ENCODE measurements at places on chromosomes 1 and 21.
A peak's percentile ranks its signal among the peaks of the same experiment; 100 is the strongest.

- no peak for DNase-seq
Measured at GRCh38 chr1:30664103-30664755, 59.2 kb downstream of the MATN1 start.

DNA sequence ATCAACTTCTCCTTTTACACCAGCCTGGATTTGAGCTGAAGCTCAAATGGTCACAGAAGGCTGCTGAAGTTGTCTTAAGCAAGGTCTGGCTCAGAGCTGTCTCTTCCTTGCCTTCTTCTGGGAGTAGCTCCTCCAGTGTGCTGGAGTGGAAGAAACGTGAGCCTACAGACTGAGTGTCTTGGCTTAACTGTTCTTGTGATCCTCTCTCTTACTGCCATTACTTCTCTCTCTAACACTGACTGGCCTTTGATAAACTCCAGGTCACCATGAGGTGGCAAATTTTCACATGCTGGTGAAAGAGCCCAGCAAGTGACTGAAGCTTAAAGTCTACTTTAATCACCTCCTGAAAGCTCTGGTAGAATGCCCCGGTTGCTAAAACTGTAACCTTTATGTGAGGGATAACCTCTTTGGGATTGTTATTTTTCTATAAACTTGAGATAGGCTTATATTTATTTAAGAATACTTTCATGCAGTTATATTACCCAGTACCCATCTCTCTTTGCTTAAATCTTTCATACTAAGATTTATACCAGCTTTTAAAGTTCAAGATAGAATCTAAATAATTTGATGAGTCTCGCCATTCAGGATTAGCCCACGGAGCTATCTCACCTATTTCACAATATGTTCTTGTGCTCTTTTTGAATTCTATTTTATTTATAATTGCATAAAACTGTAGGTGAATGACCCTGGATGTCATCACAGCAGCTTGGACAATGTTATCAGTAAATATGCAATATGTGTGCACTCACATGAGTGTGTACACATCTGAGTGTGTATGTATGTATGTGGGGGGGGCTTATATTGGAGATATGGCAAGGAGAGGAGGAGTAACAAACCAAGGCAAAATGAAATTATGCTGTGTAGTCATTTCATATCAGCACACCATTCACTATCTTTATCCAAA, 924.0 kb downstream of the LTN1 start:
- no peak for DNase-seq

DNA sequence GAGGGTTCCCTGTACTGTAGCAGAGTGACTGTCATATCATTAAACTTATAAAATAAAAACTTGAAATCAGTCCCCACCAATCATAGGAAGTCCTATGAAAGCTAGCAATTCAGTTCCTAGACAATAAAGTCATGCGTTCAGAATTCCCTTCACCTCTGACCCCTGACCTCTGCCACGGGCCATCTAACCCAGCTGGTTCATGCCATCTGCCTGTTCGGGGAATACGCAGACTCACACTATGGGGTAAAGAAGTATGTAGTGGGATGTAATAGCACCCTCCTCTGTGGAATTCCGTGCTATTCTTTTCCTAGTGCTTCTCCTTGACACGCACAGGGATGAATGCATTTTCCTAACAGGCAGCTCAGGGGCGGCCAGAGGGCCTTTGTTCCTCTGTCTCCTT, 2.1 kb downstream of the GSTM4 start:
- no peak for DNase-seq

- DNase-seq, result peak; percentile 61
Measured at GRCh38 chr1:113325022-113325421, 65.3 kb upstream of the MAGI3 start.

DNA sequence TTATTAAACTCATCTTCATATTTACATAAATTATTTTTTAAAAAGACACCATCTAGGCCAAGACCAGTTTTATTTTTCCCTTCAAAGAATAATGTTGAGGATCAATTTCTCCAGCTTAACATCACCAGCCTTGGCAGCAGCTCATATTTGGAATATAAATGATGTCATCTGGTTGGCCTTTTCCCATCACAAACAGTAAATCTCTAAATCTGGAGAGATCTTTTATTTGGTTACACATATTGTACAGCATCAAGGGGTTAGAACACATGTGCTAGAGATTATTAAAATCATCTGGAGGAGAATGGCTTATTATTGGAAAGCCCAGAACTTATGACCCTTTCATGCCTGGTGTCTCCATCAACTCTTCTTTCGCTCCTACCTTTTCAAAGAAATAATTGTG, 508.8 kb downstream of the PLPP3 start:
- no peak for DNase-seq

GRCh38 chr1:59302871-59303270, 6.0 kb downstream of the FGGY start:
- DNase-seq, result no peak

- DNase-seq, result no peak
Measured at GRCh38 chr1:39332291-39332690, 127.8 kb downstream of the MACF1 start.

DNA sequence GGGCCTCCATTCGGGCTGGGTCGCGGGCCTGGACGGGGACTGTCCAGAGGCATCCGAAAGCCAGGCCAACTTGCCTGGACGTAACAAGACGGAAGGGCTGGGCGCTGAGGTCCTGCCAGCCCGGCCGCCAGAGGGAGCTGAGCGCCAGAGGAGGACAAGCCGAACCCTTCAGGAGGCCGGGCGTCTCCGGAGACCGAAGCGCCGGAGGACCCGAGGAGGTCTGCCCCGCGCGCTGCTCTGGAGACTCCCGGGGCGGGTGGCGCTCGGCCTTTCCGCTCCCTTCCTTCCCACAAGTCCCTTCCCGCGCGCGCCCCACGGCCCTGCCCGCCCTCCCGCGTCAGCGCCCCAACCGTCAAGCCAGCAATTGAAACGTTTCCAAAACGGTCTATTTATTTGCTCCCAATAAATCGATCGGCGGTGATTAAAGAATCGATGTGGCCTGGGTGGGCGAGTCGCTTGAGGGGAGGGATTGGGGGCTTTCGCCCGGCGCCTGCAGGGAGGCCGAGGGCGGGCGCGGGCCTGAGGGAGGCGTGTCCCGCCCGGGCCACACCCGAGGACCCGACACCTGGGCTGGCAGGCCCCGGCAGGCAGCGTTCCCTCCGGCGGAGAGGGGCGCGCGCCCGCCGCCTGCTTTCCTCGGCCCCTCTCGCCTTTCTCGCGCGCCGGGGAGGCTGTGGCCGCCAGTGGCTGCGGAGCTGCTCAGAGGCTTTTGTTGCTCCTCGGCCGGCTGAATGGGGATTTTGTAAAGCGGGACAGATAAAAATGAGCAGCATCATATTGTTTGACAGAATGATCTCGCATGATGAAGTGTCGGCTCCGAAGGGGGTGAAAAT, 5.2 kb upstream of the FOXD3 start:
- no peak for DNase-seq

GRCh38 chr1:56429288-56429687, 150.1 kb downstream of the PLPP3 start:
- DNase-seq, result no peak

GRCh38 chr1:16175610-16176553, 20.0 kb upstream of the EPHA2 start:
- peak; percentile 71 for DNase-seq

DNA sequence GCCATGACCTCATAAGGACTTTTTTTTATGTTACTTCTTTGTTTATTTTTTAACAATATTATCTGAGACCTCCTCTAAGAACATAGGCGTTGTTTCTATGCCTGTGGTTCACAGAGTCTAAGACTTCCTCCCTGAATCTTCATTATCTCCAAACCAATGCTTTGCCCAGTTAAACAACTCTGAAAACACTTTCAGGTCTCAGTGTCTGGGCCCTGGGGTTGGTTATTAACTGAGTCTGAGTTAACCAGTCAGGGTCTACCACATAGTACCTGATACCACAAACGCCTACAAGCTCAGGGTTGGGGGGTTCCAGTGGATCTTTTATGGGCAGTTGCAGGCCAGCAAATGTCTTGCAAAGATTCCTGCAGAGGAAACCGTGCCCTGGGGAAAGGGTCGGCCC, 138.2 kb downstream of the AJAP1 start:
- no peak for DNase-seq

DNA sequence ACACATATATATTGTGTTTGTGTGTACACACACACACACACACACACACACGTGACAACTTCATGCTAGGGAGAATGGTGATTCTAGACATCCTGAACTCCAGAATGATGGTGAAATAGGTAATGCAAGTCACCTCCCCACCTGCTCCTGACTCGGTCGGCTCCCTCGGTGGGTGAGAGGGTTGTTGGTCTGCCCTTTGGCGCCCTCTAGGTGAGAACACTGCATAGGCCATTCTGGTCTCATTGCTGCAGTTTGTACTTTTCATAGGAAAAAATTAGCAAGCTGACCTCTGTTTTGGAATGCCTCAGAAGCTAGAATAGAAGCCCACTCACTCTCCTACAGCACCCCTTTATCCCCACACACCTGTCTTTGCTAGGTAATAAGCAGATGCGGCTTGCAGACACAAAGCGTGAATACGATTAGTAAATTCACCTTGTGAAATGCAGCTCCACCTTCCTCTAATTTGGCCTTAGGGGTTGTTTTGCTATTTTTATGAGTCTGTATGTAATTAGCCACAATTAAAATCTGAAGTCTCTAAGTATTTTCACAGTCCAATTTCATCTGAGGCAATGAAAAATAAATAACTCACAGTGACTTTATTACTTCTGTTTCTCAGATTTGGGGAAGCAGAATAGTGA, 130.0 kb upstream of the KCNJ15 start:
- DNase-seq, result peak; percentile 24

GRCh38 chr1:93807311-93807930, 71.6 kb downstream of the DNTTIP2 start:
- peak; percentile 87 for DNase-seq

- DNase-seq, result no peak
Measured at GRCh38 chr21:35172231-35172630, 123.1 kb upstream of the RUNX1 start.

DNA sequence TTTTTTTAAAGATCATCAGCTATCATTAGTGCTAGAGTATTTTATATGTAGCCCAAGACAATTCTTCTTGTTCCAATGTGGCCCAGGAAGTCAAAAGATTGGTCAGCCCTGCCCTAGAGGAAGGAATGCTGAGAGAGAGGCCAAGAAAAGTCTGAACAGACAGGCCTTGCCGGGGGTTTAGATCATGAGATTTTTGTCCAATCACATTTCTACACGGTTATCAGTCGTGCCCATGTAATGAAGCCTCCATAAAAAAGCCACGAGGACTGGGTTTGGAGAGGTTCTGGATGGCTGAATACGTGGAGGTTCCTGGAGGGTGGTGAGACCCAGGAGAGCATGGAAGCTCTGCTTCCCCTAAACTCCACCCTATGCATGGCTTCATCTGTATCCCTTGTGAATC, 24.3 kb upstream of the ENO1 start:
- DNase-seq, result peak; percentile 96

DNA sequence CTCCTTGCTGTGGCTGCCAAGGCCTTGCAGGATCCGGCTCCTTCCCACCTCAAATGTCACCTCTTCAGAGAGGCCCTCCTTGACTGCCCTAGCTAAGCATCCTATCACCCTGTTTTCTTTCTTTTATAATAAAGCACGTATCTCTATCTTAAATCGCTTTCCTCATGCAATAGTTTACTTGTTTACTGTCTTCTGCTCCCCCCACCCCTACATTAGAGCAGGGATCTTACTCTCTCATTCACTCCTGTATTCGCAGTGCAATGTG, 36.4 kb downstream of the MYOM3 start:
- no peak for DNase-seq

DNA sequence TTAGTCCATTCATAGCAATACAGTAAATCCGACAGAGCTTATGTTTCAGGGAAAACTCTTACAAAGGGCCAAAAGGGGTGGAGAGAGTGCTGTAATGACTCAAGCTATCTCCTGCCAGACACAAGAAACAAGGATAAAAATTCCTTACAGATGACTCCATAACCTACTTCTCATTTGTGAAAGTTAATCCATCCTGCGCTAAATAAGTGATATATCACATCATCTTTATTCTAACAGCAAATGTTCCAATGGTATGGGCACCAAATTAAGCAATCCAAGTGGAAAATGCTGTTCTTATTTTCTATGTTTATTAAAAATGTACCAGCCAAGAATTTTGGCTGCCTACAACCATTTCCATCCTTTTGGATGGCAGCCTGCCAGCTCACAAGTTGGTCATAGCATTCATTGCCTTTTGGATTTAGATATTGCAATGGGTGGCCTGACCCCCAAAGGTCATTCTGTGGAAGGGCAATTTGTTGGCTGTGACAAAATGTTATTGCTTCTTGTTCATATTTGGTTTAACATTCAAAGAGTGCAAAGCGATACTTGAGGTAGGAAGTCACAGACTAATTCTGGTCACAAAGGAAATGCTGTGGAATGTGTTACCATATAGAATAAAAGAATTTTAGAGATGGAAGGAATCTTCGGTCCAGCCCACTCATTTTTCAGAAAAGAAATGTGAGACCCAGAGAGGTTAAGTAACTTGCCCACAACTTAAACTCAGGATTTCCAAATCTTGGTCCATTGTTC, 2.8 kb upstream of the ENAH start:
- peak; percentile 74 for DNase-seq

GRCh38 chr1:38243106-38243505, 196.5 kb upstream of the POU3F1 start:
- no peak for DNase-seq

DNA sequence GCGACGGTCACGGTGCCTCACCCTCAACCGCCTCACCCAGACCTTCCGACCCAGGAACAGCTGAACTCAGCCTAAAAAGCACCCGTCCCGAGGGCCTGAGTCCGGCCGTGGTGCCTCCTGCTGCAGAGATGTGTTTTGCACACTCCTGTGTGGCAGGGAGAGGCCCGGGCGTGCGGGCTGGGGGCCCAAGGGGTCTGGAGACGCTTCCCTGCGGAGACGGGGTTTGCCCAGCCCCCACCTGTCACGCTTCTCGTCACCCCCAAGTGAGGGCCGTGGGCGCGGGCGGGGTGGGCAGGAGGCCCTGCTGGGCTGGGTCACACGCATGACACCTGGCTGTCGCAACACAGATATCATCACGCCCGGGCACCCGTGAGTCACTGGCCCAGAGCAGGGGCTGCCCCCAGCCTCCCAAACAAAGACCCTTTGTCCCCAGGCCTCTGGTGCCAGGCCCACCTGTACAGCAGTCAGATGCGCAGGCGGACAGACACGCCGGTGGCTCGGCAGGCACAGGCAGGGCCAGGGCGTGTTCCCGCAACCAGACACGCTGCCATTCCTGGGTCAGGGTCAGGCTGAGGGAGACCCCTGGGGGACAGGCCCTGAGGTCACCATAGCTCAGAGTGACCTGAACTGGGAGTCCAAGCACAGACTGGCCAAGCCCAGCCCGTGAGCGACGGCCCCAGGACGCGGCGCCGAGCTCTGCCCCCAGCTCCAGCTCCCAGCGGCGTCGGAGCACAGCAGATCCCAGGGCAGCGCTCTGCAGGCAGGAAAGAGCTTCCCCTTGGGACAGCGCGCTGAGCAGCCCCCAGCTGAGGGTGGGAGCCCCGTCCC, 6.1 kb downstream of the B3GALT6 start:
- no peak for DNase-seq

DNA sequence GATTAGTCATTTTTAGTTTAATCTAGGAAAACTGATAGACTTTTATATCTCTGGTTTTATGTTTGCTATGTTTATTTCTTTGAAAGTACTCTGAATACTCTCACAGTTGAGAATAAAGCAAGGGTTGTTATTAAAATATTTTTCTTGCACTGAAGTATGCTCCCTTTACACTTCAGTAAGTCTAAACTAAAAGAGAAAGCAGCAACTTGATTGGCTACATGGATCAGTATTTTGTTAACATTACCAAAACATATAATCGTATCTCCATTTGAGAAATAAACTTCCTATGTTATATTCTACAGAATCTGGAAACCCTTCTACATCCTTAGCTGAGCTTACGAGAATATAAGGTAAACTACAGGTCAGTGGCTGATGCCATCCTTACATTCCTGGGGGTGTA, 149.5 kb upstream of the HP1BP3 start:
- DNase-seq, result no peak

Measured in NCI-H226 (cell line).